Right hindlimb (tissue), 1 donor: ENCODE measurements at places on chromosomes 6 and 20.

GRCh38 chr6:296151-297122, 4.2 kb downstream of the DUSP22 start:
- DNase-seq: no peak

DNA sequence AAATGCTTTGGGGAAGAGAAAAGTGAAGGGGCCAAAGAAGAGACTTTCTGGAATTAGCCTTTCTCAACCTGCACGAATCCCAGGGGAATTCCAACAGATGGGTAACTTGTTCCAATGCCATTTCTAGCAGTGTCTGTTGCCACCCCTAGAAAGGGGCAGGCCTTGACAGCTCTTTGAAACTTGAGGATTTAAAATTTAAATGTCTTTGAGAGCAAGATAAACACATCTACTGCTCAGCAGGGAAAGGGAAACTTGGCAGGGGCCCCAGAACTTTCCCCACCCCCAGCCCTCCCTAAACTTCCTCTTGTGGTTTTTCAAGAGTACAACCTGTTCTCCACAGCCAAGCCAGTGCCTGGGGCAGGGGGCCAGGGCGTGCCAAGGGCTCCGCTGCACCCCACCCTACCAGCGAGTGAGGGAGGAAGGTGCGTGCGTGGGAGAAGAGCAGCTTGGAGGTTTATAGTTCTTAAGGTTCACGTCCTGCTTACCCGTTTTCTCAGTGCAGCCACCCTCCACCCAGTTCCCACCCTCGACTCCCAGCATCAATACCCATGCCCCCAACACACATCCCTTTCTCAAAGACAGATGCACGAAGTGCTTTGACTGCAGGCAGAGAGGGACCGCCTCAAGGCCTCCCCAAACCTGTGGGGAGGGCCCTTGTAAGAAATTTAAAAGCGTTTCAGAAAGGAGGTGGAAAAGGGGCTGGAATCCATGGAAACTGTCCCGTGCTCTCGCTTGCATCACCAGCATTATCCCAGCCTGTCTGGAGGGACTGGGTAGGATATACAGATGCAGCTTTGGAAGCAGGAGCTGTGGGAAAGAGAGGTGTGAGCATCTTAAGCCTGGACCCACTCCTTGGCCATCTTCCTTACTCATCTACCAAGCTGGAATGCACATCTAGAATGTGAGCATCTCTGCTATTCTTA, 4.5 kb upstream of the TAF8 start:
- peak; percentile 87 for DNase-seq

DNA sequence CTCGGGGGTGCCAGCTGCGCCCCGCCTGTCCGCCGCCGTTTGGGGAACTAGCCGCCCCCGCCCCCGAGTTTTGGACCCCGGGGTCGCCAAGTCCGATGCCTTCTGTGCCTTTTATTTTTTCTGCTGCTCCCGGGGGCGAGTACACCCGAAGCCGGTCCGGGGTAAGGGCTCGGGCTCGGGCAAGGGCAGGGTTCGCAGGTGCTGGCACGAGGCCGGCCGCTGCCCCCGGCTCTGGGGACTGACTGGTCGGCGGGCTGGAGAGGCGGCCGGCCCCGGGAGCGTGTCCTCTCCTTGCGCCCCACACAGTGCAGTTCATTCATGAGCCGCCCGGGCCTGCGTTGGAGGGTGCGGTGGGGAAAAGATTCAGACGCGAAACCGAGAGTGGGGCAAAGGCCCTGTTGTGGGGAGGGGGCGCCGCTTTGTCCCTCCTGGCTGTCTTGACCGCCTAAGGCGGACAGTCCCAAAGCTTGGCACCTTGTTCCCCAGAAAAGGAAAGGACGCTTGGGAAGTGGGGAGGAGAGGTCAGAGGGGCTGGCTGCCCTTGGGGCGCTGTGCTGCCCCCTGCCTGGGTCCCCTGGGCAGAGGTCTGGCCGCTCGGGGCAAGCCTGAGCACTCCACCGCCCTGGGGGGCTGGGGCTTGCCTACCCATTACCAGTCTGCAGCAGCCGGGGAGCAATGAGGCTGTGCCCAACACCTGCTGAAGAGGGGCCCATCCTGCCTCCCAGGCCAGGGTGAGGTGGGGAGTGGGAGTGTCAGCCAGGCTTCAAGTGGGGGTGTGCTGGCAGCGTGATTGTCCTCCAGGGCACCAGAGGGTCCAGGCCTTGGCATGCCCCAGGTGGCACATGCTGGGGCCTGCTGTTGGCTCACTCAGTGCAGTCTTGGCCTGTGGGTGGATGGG, 915 bp downstream of the TMEM63B start:
- no peak for DNase-seq

- DNase-seq: no peak
Observed at GRCh38 chr6:5087389-5087788, 2.2 kb downstream of the PPP1R3G start.

- no peak for DNase-seq
Observed at GRCh38 chr6:29941916-29942274, 437 bp upstream of the HLA-A start.

GRCh38 chr20:3699037-3699436, 13.4 kb downstream of the SIGLEC1 start:
- peak; percentile 54 for DNase-seq

- DNase-seq: no peak
Observed at GRCh38 chr20:38430679-38431325, 4.3 kb downstream of the SNHG17 start.

DNA sequence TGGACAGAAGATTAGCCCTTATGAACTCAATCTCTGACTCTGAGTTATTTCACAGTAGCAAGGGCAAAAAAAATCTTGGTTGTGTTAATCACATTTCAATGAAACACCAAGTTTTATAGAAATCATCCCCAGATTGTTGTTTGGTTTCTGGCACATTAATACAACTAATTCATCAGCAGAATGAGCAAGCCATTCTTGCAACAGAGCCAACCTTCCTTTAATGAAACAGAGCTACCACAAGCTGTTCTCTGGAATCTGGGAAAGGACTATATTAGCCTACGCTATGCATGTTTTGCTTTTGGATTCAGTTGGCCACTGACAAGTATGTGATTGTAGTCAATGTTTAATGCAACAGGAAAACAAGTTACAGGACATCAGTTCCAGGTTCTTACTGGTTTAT, 13.8 kb upstream of the POPDC3 start:
- DNase-seq: no peak
